ENCODE measurements at places on chromosomes 16 and 17.

DNA sequence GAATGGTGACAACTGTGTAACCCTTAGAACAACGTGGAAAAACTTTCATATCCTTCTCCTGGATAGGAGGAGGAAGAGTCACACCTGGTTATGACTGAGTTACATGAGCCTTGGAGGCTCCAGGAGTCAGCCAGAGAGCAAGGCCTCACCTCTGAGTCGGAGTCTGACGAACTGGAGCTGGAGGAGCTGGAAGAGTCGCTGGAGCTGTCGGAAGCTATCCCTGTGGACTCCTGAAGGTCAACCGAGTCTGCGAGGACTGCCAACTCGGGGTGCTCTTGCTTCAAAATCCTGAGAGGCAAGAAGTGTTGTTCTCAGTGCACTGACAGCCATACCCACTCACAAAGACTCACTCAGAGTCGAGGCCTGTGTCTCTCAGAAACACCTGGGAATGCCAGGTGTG is 6.2 kb downstream of the JMJD6 start:
- no peak for DNase-seq

DNA sequence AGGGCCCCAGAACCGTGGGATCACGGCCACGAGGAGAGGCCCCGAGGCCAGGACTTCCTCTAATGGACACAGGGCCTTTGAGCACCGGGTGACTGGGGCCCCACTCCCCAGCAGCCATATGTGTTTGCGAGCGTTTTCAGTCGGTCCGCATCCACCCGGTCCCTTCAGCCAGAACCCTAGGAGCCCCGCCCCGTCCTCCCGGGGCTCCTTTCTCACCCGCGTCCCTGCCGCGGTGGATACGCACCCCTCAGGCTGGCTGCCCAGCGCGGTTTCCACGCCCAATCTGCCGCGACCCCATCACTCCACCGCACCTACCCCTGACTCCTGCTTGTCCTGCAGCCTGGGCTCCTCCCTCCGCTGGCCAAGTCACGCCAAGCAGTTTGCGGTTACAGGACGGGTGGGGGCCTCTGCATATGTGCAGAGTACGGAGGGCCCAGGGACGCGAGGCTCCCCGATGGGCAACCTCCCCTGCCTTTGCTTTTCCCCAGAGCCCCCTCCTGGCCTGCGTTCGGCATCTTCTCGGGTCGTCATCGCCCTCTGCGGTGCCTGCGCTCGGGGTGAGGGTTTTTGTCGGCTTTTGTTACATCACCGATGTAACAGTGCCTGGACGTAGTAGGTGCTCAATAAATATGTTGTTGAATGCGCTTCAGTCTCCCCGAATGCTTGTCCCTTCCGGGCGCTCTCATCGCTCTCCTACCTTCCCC is 1.0 kb upstream of the TTYH2 start:
- DNase-seq = peak; percentile 26

DNA sequence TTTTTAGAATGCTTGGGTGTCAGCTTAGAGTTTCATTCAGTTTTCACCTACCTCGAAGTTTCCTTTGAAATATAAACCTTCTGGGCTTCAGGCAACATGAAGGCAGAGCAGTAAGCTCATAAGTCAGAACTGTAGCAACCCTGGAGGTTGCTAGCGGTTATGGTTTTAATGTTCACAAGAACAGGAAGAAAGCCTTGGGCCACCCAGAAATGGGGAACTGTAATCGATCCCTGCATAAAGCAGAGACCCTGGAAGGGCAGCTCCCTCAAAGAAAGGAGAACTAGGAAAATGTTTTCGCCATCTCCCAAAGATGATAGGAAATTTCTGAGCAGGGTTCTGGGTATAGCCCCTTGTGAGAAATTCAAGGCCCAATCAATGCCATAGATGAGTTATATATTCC is 47.8 kb upstream of the RASL10B start:
- no peak for DNase-seq

- DNase-seq = peak; percentile 20
These were observed 13.0 kb downstream of the UNC45B start for GRCh38 chr17:35160354-35161201.

- DNase-seq = no peak
These were observed 1.4 kb upstream of the RHBDL3 start for GRCh38 chr17:32264140-32264799.

DNA sequence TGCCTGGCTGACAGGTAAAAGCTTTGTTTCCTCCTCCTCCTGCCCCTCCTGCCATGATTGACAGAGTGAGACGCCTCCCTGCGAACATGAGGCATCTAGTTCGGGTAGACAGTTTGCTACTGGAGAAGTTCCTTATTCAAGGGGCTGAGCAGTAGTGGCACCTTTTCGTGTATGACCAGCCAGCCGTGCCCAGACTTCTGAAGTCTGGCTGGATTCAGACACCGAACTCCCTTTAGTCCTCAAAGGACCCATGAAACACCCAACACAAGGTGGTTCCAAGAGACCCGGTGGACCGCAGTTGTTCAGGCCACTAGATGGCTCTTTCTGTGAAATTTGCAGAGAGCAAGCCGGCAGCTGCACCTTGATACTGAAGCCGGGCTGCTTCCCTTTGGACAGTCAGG is 192.8 kb downstream of the XYLT1 start:
- DNase-seq = no peak

DNA sequence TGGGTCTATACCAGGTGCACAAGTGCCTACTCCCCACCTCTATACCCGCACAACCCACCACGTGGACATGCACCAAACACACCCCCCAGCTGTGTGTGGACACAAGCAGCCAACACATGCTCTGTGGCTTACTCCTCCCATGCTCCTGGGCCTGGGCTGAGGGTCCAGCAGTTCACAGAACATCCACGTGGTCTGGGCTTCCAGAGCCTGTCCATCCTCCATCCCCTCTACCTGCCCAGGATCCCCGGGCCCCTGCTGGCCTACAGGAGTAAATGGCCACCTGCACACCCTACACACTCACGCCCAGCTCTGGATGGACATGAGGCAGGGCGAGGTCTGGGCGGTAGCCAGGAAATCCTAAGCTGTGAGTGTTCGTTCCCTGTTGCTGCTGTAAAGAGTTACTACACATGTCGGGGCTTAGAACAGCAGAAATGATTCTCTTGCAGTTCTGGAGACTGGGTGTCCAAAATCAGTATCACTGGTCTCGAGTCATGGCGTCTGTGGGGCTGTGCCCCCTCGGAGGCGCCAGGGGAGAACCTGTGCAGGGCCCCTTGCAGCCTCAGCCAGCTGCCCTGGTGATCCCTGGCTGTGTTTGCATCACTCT is 15.0 kb upstream of the RAI1 start:
- DNase-seq = no peak

DNA sequence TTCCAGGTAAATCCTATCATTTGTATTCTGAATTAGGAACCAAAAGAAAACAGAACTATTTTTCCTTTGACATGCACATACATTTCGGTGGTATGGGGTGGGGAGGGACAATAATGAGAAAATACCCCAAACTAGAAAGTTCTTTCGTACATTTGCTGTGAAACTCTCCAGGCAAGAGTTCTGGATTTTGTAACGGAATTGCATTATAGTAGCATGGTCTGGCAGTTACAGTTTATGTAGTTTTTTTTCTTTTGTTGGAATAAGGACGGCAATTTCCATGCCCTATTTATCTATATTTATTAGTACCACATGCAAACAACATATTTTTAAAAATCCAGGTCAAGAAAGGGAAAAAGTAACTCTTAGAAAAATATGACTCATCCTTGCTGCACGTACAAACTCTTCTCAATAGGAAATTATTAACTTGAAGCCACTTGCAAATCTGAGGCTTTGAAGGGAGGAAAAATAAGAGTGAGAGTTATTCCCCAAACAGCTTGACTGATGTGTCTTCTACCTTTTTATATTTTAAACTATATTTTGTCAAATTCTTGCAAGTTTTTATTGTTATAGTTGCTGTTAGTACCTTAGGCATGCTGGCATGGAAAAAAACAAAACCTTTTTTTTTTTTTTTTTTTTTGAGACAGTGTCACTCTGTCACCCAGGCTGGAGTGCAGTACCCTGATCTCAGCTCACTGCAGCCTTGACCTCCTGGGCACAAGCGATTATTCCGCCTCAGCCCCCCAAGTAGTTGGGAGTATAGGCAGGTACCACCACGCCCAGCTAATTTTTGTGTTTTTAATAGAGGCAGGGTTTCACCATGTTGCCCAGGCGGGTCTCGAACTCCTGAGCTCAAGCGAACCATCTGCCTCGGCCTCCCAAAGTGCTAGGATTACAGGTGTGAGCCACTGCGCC is 69.3 kb downstream of the WWP2 start:
- no peak for DNase-seq

GRCh38 chr17:43988301-43988700 is 16.1 kb upstream of the NAGS start:
- DNase-seq = no peak

DNA sequence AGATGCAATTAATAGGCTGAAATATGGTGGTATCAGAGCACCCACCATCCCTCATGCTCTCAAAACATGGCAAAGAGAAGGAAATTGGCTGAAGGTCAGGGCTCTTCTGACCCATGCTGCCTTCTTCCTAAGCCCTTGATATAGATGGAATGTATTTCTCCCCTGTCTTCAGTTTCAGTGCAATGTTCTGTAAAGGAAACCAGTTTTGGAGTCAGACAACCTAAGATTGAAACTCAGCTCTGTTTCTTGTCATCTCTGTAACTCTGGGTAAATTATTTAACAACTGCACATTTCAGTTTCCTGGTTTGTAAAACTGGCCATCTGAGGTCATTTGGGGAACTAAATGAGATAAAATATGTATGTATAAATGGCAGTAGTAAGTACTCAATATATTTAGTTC is 243.9 kb downstream of the CA10 start:
- no peak for DNase-seq

DNA sequence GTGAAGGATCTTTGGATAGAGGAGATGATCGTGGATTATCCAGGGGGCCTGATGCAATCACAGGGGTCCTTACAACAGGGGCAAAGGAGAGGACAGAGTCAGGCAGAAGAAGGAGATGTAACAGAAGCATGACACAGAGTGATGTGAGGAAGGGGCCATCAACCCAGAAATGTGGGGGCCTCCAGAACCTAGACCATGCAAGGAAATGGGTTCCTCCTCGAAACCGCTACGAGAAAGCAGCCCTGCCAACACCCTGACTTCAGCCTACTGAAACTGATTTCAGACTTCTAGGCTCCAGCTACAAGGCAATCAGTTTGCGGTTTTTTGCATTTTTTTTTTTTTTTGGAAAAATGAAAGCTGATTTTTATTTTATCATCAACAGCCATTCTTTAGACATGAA is 34.0 kb downstream of the ZFHX3 start:
- no peak for DNase-seq

- DNase-seq = no peak
These were observed 31.1 kb downstream of the SNN start for GRCh38 chr16:11699234-11699894.

DNA sequence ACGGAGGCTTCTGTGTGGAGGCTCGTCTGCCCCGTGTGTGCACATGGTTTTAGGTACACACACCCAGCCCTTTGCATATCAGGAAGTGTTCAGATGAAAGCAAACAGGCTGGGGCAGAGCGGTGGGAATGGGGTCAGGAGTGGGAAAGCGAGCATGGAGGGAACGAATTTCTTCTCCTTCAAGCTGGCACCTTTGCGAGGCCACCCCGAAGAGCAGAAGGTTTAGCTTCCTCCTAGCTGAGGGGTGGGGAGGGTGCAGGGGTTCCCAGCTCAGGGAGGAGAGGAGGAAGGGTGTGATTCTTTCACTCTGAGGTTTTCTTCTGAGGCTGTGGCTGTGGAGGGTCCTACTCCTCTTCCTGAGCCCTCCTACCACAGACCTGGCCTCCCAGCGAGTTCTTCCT is 83.6 kb downstream of the ABR start:
- DNase-seq = no peak

DNA sequence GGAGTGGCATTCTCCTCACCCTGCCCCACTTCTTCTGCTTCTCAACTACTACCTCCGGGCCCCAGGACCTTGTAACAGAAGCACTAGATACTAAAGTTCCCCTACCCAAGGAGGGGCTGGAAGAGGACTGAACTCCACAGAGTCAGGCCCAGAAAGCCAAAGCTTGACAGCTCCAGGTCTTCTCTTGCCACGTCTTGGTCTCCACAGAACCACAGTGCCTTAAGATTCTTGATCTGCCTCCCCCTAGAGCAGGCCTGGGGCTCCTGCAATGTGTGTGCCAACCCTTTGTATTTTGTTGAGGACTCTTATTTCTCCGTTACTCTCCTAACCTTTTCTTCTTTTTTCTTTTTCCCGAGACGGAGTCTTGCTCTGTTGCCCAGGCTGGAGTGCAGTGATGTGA is 4.0 kb downstream of the SLC16A13 start:
- DNase-seq = no peak

GRCh38 chr16:72112906-72113615 is 19.4 kb downstream of the DHX38 start:
- DNase-seq = no peak

DNA sequence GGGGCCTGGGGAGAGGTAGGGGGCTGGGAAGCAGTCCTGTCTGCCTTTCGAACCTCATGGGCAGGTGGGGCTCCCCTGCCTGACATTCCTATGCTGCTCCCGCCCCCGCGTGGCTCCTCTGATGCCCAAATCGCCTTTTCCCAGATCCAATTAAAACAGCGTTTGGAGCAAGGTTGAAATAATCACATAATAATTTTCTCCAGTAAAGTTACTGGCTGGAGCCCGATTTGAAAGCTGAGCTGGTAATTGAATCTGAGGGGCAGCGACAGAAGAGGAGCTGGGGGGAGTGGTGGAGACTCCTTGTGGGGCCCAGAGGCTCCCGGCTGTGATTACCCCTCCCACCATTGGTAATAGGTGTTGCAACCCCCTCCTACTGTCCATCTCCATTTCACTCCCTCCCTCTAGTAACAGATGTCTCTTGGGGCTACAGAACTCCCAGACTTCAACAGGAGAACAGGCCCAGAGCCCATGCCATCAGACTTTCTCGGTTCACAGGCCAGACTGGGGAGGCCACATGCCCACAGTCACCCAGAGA is 38.9 kb upstream of the C1QL1 start:
- no peak for DNase-seq

- DNase-seq = no peak
These were observed 47.6 kb upstream of the RBBP6 start for GRCh38 chr16:24491731-24492130.

GRCh38 chr16:69239851-69240250 is 52.9 kb downstream of the SNTB2 start:
- no peak for DNase-seq

Data from activated CD4-positive, alpha-beta T cell treated with anti-CD3 and anti-CD28 coated beads, Interleukin-2, amount 50 U/mL, for 16 hours (primary cell).